ENCODE measurements at places on chromosomes 12 and 14.

- no peak for DNase-seq
Measured at GRCh38 chr12:26044007-26044394, 80.8 kb downstream of the BHLHE41 start.

DNA sequence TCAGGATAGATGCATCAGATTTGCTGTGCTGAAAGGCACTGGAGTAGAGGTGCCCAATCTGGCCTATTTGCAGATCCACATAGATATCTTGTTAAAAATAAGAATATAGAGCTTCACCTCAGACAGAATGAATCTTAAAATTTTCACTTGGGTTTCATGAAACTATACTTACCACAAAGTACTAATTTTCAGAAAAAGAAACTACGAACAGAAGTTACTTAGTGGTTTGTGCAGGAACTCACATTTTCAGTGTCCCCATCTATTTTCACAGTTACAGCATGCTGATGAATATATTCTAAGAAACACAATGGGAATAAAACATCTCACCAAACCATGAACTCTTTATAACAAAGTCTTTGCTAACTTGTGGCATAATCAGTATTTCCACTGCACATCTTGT lies 449.4 kb downstream of the RERGL start:
- DNase-seq = no peak

DNA sequence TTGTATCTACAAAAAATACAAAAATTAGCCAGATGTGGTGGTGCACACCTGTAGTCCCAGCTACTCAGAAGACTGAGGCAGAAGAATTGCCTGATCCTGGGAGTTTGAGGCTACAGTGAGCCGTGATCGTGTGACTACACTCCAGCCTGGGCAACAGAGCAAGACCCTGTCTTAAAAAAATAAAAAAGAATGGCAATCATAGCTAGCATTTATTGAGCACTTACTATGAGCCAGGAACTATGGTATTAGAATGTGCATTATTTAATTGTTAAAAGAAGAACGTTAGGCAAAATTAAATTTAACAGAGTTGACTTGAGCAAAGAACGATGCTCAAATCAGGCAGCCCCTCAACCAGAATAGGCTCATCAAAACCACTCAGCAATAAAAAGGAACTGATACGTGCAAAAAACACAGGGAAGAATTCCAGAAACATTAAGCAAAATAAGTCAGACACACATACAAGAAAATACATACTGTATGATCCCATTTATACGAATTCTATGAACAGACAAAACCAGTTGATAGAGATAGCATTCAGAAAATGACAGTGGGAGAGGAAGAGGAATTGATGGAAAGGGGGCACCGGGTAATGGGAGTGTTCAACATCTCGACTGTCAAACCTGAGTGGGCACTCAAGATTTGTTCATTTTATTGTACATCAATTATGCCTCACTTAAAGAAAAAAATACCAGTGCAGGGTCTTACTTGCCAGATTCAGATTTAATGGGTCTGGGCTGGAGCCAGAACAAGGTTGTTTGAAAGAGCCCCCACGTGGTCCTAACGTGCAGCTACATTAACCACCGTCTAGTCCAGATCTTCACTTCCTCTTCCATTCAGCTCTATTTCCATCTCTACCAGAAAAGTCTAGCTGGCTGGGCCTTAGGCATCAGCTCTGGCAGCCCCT lies 8.0 kb downstream of the SCNN1A start:
- no peak for DNase-seq

GRCh38 chr14:22159099-22159498 lies 429.9 kb downstream of the DAD1 start:
- DNase-seq = no peak

GRCh38 chr14:81268016-81268416 lies 47.3 kb upstream of the GTF2A1 start:
- DNase-seq = no peak

DNA sequence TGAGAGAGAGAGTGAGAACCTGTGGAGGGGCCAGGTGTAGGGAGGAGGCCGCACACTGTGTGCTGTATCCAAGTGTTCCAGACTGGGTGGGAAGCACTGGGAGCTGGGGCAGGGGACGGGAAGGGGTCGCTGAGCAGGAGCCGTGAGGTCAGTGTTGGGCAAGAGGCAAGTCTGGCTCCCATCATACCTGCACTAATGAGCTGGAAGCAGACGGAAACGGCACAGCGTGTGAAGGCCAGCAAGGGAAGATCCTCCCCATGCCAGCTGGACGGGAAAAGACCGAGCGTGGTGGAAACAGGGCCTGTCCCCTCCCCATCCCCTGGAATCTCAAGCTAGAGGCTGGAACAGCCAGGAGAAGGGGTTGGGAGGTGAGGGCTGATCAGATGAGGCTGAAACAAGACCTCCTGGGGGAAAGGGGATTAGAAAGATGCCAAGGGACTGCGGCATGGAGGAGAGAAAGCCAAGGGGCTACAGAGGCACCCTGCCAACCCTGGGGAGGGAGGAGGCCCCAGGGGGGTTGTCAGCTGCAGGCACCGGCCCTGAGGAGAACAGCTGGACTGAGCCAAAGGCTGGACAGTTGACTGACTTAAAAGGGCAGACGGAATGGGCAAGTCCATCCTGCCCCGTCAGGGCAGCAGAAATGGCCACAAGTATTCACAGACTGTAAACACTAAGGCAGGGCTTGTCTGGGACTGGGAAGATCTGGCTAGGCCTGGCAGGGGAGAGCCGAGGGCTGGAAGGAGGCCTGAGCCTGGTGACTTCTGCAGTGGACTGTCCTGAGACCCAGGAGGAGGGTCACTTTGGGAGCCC lies 19.0 kb upstream of the LTBP2 start:
- no peak for DNase-seq

- DNase-seq = peak; percentile 31
Measured at GRCh38 chr12:120928864-120929652, 24.9 kb upstream of the SPPL3 start.

DNA sequence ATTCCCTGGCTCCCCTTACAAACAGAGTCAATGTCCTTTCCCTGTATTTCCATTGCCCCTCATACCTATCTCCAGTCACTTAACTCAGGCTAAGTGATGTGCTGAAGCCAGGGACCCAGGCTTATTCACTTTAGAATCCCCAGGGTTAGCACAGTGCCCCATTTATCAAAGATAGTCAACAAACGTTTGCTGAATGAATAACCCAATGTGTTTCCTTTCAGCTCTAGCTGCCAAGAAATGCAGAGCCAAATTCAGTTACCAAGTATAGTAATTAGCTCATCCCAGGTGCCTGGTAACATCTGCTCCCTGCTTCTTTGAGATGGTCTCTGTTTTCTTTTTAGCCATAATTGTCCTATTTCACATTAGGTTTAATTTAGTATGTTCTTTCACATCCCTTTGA lies 189.5 kb downstream of the PHLDA1 start:
- DNase-seq = no peak

DNA sequence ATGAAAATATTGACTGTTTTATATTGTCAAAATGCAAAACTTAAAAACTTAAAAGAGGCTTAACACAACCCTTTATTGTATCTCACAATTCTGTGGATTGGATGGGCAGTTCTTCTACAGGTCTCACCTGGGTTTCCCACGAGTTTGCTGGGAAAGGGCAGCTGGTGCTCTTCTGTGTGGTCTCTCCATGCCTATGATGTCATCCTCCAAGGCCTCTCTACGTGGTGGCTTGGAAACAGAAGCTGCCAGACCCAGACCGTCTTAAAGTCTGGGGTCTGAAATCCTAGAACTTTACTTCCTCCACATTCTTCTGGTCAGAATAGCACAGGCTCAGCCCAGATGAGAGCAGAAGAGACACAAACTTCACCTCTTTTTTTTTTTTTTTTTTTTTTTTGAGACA lies 36.5 kb upstream of the KICS2 start:
- DNase-seq = no peak

- DNase-seq = no peak
Measured at GRCh38 chr12:133057446-133057845, 20.1 kb downstream of the ZNF84 start.

- DNase-seq = no peak
Measured at GRCh38 chr12:131575371-131575770, 135.5 kb upstream of the SFSWAP start.

DNA sequence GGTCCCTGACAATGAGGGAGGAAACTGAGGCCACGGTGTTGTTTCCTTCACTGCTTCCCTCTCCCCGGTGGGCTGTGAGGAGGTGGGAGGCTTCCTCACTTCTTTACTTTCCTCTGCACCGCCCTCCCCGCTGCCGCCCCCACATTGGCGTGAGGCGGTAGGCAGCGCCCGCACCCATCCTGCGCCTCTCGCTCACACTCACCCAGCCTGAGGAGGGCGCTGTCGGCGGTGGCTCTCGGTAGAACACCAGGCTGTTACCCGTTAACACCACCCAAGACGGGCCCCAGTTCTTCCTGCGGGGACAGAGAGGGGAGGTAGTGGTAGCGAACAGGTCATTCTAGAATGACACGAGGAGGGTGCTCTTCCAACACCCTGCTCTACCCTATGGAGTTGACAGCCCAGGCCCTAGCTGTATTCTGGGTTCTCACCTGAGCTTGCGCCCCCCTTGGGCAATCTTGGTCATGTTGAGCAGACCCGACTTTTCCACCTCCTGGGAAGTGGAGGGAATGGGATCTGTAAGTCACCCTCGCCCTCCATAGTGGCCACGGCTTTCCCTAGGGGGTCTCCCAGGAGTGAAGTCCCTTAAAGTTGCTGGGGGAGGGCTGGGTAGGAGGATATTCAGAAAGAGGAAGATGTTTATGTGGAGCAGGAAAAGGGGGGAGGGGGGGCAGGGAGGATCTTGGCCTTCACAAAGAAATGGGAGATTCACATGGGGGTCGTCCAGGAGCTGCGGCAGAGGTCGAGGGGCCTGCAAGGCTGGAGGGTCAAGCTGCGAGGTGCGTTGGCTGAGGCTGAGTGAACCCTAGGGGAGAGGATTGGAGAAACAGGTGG lies 3.3 kb downstream of the ARHGAP9 start:
- DNase-seq = no peak

DNA sequence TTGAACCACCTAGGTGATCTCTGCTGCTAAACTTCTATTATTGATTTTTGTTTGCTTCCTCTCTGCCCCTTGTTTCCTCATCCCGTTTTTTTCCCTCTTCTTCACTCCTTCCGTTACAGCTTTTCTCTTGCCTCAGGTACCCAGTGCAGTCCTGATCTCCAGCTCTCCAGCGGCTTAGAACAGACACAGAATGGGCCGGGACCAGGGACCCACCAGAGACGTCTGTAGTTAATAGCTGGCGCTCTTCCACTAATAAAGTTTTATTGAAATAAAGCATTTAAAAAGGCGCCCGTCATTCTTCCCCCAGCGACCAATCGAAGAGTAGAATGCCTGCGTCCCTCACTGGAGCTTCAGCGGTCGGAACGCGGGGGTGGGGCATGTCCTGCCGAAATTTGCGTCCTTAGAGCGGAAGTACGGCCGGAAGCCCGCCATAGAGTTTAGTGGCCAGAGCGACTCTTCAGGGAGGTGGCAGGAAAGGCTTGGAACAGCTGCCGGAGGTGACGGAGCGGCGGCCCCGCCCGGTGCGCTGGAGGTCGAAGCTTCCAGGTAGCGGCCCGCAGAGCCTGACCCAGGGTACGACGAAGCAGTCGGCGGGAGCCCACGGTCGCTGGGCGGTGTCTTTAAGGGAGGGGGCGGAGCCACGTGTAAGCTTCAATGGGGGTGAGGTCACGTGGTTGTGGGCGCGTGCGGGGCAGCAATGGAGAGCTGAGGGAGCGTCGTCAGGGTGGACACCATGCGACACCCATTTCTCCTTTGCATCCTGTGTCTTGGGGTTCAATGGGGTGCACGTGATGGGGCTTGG lies at the start of gene COPS7A:
TSS of gene COPS7A (plus strand) at position 440 of the 802 bp plus-strand sequence. CDS start 611 bp downstream, outside the sequence.
- peak; percentile 100 for DNase-seq
